ENCODE measurements at places on chromosomes 2 and 18.

DNA sequence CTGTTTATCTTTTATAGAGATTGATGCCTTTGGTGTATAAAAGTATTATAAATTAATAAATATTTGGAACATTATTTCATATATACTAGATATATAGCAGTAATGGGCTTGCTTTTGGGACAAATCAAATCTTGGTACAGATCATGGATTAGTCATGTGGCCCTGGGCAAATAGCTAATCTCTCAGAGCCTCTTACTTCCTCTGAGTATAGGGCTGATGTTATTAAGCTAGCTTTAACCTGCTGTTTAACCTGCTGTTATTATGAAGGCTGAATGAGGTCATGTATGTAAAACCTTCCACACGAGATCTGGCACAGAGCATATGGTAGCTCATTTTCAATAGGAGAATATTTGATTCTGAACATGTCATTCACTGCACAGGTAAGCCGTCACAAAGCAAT, 5.7 kb downstream of the ITGB6 start:
- DNase-seq = no peak

DNA sequence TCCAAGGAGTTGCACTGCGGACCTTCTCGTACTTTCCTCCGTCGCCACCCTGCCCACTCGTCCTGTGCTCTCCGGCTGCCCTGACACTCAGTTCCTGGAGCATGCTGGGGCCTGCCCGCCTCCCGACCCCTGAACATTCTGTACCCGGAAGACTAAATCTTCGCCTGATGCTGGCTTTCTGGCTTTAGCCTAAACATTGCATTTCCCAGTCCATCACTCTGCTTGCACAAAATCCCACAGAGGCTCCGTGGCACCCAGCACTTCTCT, 550 bp upstream of the SFXN5 start:
- no peak for DNase-seq

GRCh38 chr2:162069267-162069903, 4.6 kb downstream of the DPP4 start:
- DNase-seq = no peak

DNA sequence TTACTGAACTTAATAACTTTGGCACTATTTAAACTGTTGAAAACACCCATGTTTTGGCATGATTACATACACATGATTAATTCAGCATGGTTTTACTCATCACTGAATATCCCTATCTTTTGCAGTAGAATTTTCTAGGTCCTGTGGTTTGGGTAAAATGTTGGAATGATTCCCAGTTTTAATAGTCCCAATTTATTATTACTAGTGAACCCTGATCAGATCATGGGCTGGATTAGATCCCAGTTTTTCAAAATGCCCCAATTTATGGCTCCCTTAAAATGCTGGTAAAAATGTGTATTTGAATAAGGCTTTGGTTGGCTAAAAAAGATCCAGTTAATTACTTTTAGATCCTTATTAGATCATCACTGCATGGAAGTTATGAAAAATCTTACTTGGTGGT, 273.6 kb upstream of the NRP2 start:
- no peak for DNase-seq
